Astrocyte (in vitro differentiated cells and primary cell): ENCODE measurements at places on chromosomes 4 and X.

- DNase-seq: peak; percentile 94
Measured at GRCh38 chr4:168737806-168738172, 240.9 kb downstream of the PALLD start.

- DNase-seq: peak; percentile 5
Measured at GRCh38 chrX:129472116-129472515, 51.2 kb downstream of the SMARCA1 start.

- no peak for DNase-seq
Measured at GRCh38 chr4:123265443-123265842, 131.2 kb upstream of the SPRY1 start.

GRCh38 chrX:41822892-41823291, 98.9 kb downstream of the GPR82 start:
- DNase-seq: no peak

DNA sequence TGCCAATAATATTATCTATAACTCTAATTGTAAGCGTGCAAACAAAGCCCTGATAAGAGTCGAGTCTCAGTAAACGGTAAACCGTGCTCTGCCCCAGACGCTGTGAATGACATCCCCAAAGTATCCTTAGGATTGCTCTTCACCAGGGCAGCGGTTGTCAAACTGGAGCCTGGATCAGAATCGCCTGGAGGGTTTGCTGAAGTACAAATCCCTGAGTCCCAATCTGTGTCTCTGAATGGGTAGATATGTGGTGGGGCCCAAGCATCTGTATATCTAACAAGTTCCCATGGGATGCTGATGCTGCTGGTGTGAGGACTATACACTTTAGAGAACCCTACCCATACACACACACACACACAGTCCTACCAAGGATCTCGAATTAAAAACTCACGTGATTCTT, 813 bp upstream of the APBB2 start:
- no peak for DNase-seq

GRCh38 chr4:87734084-87734483, 65.3 kb upstream of the IBSP start:
- no peak for DNase-seq

DNA sequence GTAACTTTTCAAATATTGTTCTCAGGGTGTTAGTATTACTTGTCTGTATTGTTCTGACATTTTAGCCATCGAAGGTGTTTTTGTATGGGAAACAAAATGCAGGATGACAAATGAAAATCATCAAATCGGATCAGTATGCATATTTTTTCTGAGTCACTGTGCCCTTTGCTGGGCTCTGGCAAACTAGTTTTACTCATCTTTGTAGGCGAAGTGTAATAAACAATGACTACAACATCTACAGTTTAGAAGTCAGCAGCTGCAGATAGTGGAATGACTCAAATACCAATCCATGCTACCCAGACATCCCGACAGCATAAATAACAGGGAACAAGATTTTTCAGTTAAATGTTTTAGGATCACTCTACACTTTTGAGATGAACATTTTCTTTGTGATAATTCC, 557.3 kb upstream of the TENM3 start:
- DNase-seq: peak; percentile 95

- no peak for DNase-seq
Measured at GRCh38 chr4:10034612-10035104, 13.4 kb upstream of the SLC2A9 start.

GRCh38 chrX:114166601-114167000, 417.3 kb upstream of the HTR2C start:
- no peak for DNase-seq

- DNase-seq: no peak
Measured at GRCh38 chr4:85713005-85713404, 238.1 kb downstream of the ARHGAP24 start.

DNA sequence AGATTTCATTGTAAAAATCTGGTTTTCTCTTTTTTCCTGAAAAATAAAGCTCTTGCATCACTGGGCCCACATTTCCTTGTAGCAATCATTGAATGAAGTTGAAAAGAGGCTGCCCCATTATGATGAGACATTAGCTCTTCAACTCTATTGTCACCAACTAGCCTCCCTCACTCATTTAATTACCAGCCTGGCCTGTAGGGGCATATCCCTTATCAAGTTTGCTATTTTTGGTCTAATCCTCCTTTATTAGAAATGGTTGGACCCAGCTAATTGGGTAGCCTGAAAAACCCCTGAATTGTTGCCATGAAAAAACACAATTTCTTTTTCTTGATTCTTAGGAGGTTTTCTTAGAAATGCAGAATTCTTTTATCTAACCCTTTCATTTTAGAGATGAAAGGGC, 164.6 kb upstream of the CASK start:
- no peak for DNase-seq

DNA sequence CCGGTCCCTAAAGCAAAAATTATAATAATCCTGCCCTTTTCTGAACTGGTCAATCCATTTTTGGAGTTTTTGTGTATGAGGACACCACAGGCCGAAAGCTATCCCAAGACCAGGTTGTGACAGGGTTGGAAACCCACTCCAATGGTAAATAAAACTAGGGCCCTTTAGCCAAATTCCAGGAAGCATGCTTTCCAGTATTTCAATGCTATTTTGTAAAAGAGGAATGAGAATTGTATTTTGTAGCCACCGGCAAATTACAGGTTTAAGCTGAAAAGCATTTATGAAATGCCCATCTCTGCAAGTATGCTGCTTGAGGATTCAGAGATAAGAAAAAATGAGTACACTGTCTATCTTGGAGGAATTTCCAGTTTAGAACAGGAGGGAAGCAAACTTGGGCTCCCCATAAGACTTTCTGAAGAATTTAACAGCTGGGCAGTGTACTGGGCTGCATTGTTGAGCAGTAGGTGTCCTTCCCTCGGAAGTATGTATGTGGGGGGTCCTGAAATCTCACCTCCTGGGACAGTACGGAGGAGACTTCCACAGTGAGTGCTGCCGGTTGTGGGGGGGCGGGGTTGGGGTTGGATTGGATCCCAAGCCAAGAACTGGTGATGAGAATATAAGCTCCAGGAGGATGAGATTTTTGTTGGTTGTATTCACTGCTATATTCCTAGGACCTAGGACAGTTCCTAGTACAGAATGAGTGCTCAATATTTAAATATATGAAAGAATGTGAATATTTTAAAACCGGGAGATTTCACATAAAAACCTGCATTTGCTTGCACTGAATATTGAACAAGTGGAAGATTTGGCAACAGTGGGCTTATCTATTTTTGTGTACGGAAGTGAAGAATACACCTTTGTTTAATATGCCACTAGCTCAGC, 26.8 kb downstream of the OCIAD2 start:
- no peak for DNase-seq

DNA sequence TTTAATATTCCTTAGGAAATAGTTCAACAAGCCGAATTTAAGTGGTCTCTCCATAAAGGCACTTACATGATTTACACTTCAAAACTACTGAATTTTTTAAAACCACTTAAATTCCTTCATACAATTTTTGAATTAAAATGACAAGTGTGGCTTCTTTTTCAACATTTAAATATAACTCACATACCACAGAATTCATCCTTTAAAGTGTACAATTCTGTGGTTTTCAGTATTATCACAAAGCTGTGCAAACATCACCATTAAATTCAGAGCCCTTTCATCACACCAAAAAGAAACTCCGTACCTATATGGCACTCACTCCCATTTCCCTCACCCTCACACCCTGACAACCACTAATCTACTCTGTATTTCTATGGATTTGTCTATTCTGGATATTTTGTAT, 200.9 kb upstream of the MAB21L2 start:
- peak; percentile 33 for DNase-seq

DNA sequence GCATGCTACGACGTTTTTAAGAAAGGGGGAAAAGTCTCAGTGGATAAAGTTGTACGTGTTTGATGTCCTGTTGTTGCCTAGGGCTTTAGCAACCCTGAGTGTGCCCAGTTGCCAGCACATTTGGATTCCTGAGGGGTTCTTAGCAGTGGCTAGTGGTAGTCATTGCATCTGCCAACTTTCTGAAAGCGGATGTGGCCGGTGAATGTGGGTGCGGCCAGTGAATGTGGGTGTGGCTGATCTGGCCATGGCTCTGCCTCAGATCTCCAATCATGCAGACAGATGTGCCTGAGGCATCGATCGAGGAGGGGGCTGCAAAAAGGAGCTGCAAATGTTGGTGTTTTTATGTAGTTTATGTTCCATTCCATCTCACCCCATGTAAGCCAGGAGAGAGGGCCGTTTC, 41.5 kb upstream of the FAT1 start:
- DNase-seq: peak; percentile 70

DNA sequence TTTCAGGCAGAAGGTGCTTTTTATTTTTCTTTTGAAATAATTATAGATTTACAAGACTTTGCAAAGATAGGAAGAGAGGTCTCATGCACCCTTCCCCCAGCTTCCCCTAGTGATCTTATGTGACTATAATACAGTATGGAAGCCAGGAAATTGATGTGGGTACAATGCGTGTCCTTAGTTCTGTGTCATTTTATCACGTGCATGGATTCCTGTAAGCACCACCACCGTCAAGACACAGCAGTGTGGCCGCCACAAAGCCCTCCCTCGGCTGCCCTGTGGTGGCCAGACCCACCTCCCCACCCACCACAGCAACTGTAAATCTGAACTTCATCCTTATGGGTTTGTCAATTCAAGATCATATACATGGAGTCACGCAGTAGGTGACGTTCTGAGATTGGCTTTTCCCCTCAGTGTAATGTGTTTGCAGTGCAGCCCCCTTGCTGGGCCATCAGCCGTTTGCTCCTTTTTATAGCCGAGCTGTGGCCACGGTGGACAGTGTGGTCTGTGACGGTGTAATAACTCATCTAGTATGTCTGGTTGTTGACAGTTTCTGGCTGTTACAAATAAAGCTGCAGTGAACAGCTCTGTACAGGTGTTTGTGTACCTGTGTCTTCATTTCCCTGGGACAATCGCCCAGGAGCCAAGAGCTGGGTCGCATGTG, 10.9 kb upstream of the HTRA3 start:
- DNase-seq: no peak

GRCh38 chr4:118968813-118969212, 80.2 kb downstream of the SYNPO2 start:
- no peak for DNase-seq

DNA sequence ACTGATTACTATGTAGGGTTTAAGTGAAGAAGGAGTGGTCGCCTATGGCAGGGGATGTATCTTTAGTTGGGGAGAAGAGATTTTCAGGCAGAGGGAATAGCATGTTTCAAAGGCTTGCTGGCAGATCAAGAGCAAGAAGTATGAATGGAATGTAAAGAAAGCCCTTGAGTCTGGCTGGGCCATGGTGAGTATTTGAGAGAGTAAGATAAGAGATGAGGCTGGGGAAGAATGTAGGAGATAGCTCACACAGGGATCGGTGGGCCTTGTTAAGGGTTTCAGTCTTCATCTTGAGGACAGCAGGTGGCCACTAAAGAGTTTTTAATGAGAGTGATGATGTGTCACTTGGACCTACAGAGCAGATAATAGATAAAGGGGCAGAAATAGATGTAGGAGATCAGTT, 319.1 kb upstream of the RPS6KA3 start:
- DNase-seq: peak; percentile 4

GRCh38 chr4:139587446-139587845, 31.4 kb upstream of the SETD7 start:
- no peak for DNase-seq

- peak; percentile 89 for DNase-seq
Measured at GRCh38 chr4:182143822-182144625, 99.2 kb upstream of the TENM3 start.

DNA sequence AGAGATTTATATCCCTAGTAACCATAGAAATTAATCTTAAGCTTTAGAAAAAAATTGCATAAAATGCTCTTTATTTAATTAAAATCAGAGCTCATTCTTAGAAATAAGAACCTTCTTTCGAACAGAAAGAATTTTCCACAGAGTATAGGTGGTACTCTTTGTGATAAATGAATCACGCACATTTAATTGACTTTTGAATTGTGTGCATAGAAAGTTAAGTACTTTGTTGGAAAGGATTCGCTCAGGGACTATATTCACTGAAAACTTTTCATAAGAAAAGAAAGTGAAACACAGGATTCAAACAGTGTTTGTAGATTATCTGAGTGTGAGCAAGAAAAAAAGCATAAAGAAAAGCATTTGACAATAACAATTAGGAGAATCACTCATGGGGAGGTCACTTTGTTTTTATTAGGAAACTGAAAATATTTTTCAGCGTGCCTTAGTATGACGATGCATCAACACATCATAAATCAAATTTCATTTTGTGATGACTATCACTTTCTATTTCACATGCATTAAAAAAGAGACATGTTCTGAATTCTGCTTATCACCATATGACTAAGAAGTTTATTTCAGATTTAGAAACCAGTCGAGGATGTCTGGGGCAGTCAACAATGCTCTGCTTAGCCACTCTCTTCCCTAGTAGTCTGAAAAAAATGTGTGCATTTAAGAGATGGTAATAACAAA, 49.5 kb downstream of the STX18 start:
- DNase-seq: no peak

DNA sequence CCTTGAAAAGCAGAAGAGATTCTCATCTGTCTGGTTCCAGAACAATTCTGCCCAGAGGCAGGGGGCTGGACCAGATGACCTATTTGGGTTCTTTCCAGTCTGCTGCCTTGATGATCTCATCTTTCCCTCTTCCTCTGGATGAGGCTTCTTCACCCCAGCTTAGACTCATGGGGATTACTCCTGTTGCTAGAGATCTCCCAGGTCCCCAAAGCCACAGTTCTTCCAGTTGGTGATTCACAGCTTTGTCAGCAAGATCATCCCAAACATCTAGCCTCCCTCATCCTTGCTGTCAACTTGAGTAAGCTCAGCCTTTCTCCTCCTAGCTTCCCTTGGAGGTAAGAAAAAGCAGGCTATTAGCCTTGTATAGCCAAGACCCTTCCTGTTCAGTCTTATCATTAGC, 64.2 kb upstream of the PJA1 start:
- DNase-seq: peak; percentile 41

DNA sequence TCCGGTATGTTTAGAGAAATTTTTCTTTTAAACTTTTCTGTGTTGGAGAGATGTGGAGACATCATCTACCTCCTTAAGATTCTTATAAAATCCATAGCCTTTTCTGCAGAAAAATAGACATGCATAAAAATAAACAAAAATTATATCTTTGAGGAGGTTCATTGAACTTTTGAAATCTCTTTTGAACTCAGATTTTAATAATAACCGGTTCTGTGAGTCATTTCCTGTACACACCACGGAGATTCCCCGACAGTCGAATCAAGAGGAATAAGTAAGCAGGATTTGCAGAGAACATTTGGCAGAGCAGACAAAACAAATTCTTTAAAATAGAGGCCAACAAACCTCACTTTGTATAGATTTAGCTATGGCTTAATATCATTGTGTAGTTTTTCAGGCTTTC, 918.7 kb upstream of the POU3F4 start:
- DNase-seq: peak; percentile 37

DNA sequence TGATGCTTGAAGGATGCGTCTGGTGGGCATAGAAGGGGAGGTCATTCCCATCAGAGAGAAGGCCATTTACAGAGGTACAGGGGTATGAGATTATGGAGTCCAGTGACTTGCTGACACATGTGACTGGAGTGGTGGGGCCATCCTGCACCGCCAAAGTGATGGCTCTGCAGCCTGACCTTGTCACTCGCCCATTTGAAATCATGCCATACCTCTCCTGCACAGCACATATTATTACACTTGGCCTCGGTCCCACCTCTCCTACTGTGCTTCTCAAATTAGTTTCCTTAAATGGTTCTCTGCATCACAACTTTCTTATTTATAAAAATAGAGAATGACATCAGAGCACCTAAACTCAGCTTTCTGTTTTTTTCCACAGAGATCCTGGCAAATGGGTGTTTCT, 60.7 kb upstream of the HAND2 start:
- no peak for DNase-seq

- DNase-seq: no peak
Measured at GRCh38 chrX:38326086-38326485, 1.2 kb downstream of the RPGR start.
